ENCODE measurements at places on chromosomes 3 and 15.

DNA sequence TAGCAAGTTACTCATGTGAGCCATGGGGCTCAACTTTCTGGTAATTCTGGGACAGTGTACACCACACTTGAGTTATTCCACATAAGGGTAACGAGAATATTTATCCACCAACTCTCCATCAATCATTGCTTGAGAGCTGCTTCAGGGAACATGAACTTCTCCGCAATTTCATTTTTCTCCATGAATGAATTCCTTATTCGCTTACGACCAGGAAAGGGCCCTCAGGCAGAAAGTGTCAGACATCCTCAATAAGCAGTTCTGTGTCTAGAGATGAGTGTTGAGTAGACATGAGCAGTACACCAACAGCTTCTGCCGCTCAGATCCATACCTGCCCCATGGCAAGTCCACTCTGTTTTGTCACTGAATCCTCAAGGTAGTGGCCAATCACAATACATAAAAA lies 24.8 kb upstream of the IQCF2 start:
- no peak for DNase-seq

DNA sequence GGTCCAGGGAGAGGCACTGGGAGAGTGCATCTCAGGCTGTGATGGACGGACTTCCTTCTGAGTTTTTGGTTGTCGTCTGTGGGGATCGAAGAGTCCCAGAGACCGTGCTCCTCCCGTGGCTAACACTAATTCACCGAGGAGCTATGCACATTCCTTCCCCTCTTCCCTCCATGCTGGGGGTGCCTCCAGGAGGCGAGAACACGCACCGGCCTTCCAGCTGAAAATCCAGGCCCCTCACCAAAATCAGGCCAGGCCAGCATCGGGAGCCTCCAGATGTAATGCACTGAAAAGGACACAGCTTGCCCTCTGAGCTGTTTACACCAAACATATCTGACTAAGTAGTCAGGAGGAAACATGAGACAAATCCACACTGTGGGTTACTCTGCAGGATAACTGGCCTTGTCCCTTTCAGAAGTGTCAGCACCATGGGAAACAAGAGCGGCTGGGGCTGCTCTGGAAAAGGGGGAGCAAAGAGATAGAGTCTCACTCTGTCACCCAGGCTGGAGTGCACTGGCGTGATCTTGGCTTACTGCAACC lies 5.5 kb downstream of the RNU5B-1 start:
- no peak for DNase-seq

DNA sequence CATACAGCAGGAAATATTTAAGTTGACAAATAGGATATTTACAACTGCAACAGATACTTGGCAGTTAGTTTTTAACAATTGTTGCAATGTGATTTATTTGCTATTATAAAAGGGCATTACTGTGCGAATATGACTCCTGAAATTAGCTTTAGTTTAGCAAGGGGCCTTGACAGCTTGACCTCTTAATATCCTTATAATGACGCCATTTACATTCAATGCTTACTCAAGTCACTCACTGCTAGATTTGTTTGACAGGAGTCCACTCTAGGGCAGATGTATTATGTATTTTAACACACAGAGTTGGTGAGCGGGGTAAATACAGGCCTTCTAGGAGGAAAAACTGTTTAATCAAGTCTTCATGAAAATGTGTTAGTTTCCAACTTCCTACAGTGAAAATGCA lies 58.1 kb upstream of the C15orf61 start:
- no peak for DNase-seq

- DNase-seq = peak; percentile 80
These were observed at the start of gene VWA5B2 for GRCh38 chr3:184229394-184230080. Gene VWA5B2, plus strand, starts transcription at chr3:184229585. Its CDS starts 944 bp downstream, at chr3:184230529.

DNA sequence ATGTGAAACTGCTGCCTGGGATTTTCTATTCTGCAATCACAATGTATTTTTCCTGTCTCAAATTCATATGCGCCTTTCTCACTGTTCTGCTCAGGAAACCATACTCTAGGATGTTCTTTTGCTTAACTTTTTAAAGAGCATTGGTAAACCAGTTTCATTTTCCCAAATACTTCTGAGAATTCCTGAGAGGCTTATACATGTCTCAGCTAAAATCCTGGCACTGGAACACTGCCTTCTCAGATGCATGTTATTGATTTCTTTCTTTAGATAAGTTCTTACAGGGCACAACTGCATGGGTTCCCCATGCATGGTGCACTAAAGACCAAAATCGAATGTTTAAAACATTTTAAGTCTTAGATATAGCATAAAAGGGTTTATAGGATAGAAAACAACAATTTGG lies 178.3 kb upstream of the PLSCR5 start:
- DNase-seq = no peak

- DNase-seq = no peak
These were observed 17.8 kb upstream of the ZFAND6 start for GRCh38 chr15:80041494-80042253.
